ENCODE measurements at places on chromosomes 2 and 18. TPM values are rescaled to one million over a fixed set of nuclear protein-coding genes. Genes with fewer than 3 reads are reported as not detected.
A peak's percentile ranks its signal among the peaks of the same experiment; 100 is the strongest.

GRCh38 chr18:7466190-7466589 is 100.9 kb upstream of the PTPRM start:
- H3K4me1 ChIP-seq, result peaks cover 23% of the 10 kb centered on the region
- H3K27ac ChIP-seq, result no peak overlapping the region
- DNase-seq, result no peak
- no peak overlapping the region for H3K4me3 ChIP-seq
- no peaks in the 10 kb centered on the region for H3K36me3 ChIP-seq
- H3K27me3 ChIP-seq, result no peaks in the 10 kb centered on the region

LGALSL gene
- 12.2 TPM for total RNA-seq

- no peaks in the 10 kb centered on the region for H3K36me3 ChIP-seq
- H3K4me3 ChIP-seq, result no peak overlapping the region
- no peaks in the 10 kb centered on the region for H3K4me1 ChIP-seq
- no peak overlapping the region for H3K27ac ChIP-seq
Observed at GRCh38 chr2:401019-401679, 113.3 kb upstream of the ALKAL2 start.

GRCh38 chr2:145599756-145600155 is 1079.8 kb upstream of the ZEB2 start:
- no peaks in the 10 kb centered on the region for H3K4me1 ChIP-seq
- no peak overlapping the region for H3K27ac ChIP-seq
- no peaks in the 10 kb centered on the region for H3K36me3 ChIP-seq
- no peak overlapping the region for H3K4me3 ChIP-seq
- no peak for DNase-seq

GALNT14 gene
- total RNA-seq, result 1.5 TPM

DNA sequence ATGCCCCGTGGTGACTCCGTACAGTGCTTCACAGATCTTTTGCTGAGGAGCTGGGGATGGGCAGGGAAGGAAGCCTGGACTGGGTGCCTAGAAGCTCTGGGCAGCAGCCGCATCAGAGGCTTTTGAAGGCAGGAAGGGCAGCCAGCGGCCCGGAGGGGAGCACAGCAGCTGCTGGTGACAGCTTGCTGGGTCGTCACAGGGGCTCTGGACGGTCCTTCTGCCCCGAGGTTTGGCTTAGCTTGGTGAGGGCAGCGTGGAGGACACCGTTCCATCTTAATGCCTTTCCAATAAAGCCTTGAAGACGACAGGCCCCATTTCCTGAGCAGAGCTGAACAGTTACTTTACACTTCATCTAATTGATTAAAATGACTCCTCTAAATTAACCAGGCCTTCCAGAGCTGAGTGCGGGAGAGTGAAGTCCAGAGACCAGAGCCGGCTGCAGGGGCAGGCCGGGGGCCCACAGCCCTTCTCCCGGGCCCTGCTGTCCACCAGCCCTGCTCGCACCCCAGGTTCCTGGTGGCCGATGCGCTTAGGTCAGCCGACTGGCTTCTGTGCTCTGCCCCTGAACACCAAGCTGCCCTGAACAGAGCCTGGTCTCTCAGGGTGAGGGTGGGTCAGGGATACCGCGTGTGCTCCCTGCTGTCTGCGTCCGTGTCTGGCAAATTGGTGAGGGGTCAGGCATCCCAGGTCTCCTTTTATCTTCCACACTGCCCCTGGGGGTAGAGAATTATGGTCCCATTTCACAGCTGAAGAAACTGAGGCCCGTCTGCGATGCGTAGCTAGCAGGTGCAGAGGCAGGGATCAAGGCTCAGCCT is 43.5 kb downstream of the RRM2 start:
- no peak for DNase-seq
- no peaks in the 10 kb centered on the region for H3K36me3 ChIP-seq
- H3K4me3 ChIP-seq, result no peak overlapping the region
- no peak overlapping the region for H3K27ac ChIP-seq
- H3K27me3 ChIP-seq, result no peaks in the 10 kb centered on the region

DNA sequence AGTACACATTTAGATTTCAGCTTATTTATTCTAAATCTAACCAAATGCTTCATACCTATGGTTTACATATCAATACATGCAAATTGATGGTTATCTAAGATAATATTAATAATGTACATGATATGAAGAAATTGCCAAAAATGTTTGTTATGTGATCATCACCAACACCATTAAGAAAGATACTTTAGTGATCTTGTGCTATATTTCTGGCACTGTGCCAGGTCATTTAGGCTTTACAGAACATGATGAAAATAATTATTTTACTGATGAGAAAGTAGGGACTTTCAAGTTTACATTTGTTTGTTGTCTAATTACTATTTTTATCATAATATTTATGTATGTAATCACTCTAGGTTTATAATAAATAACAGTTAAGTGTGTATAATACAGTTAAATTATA is 158.3 kb downstream of the GULP1 start:
- DNase-seq, result peak; percentile 52
- H3K4me3 ChIP-seq, result no peak overlapping the region
- no peaks in the 10 kb centered on the region for H3K36me3 ChIP-seq
- no peaks in the 10 kb centered on the region for H3K27me3 ChIP-seq

EVA1A gene
- 6.9 TPM for total RNA-seq

DNA sequence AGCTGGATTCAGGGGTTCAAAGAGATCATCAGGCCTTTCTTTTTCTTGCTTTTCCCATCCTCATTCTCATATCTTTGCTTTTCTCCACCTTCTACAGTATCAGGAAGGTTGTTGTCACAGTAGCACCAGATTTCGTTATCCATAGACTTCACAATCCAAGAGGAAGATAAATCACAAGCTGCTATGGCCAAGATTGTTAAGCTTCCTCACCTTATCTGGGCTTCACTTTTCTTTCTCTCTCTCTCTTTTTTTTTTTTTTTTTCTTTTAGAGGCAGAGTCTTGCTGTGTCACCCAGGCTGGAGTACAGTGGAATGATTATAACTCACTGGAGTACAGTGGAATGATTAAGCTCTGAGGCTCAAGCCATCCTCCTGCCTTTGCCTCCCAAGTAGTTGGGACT is 93.5 kb downstream of the TTC27 start:
- H3K27me3 ChIP-seq, result no peaks in the 10 kb centered on the region
- no peak for DNase-seq
- peaks cover 2% of the 10 kb centered on the region for H3K4me1 ChIP-seq
- H3K27ac ChIP-seq, result no peak overlapping the region

GRCh38 chr2:120343433-120344105 is 2.4 kb upstream of the INHBB start:
- H3K36me3 ChIP-seq, result no peaks in the 10 kb centered on the region
- DNase-seq, result peak; percentile 86
- peaks cover 31% of the 10 kb centered on the region for H3K4me1 ChIP-seq
- H3K27me3 ChIP-seq, result peaks cover 81% of the 10 kb centered on the region

CCDC68 gene
- 0.58 TPM for total RNA-seq

DNA sequence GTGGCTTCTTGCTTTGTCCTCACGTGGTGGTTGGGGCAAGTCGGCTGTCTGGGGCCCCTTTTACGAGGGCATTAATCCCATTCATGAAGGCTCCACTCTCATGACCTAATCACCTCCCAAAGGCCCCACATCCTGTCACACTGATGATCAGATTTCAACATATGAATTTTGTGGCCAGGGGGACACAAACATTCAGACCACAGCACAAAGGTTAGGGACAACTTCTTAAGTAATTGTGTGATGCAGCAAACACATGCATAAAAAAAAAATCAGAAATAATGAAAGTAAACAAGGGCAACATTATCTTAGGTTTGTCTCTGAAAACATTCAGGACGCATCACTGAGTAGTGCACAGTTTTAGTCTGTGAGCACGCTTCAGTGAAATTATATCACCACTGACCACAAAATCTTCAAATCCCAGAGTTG is 54.2 kb upstream of the FRZB start:
- H3K27ac ChIP-seq, result no peak overlapping the region
- H3K4me1 ChIP-seq, result no peaks in the 10 kb centered on the region
- peaks cover 18% of the 10 kb centered on the region for H3K36me3 ChIP-seq
- H3K27me3 ChIP-seq, result no peaks in the 10 kb centered on the region
- no peak overlapping the region for H3K4me3 ChIP-seq

DNA sequence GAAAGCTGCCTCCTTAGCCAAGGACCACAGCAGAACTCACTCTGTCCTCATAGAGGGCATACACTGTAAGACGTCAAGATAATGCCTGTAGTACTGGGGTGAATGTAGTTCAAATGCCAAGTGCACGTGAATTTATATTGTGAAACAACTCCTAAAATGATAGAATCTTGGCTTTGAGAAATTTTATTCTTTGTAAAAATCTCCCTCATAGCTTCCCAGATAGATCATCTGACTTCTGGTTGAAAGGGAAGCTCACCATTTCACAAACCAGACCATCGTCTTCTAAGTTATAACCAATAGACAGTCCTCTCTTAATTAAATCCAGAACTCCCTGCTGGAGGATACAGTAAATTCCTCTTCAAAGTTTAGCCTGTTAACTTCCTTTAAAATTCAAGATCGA is 110.9 kb upstream of the MSTN start:
- DNase-seq, result peak; percentile 61
- no peak overlapping the region for H3K4me3 ChIP-seq
- H3K27me3 ChIP-seq, result no peaks in the 10 kb centered on the region
- H3K27ac ChIP-seq, result no peak overlapping the region
- H3K4me1 ChIP-seq, result peaks cover 5% of the 10 kb centered on the region

DNA sequence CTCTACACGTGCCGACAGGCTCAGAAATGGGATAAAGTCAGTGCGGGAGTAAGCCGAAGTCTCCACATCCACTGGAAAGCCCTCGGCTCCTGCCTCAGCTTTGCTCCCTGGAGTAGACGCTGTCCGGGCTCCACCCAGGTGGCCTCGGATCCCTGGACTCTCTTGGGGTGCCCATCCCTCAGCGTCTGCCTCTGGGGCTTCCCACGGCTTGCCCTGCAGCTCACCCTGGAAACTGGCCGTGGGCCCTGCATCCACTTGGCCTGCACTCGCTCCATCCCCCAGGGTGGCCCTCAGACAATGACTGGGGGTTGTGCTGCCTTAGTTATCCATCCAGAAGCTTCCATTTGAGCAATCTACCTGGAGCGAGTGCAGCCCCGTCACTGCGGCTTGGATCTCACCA is 36.2 kb upstream of the TAF1B start:
- DNase-seq, result no peak
- no peak overlapping the region for H3K27ac ChIP-seq
- H3K27me3 ChIP-seq, result no peaks in the 10 kb centered on the region
- H3K36me3 ChIP-seq, result no peaks in the 10 kb centered on the region

DNA sequence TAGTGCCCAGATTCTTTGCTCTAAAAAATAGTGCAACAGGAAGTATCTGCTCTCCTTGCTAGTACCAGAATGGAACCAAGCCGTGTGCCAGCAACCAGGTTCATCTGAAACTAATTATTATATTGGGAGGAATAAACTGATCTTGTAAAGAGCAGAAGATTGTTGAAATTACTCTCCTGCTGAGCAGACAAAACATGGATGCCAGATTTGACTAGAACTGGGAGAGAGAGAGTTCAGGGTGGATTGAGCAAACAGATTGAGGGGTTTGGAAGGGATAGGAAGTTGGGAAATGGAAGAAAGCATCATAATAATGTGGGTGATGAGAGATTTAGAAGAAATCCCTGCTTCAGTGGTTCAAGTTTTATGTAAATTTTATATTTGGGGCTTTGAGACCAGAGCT is 160.1 kb upstream of the RASGRP3 start:
- H3K27ac ChIP-seq, result no peak overlapping the region
- H3K27me3 ChIP-seq, result no peaks in the 10 kb centered on the region
- H3K4me3 ChIP-seq, result no peak overlapping the region
- no peak for DNase-seq
- no peaks in the 10 kb centered on the region for H3K4me1 ChIP-seq

POLE4 gene
- total RNA-seq, result 56.9 TPM

GRCh38 chr18:9240270-9240669 is 94.3 kb upstream of the TWSG1 start:
- H3K4me3 ChIP-seq, result no peak overlapping the region
- no peaks in the 10 kb centered on the region for H3K4me1 ChIP-seq
- no peaks in the 10 kb centered on the region for H3K27me3 ChIP-seq
- no peak for DNase-seq
- no peak overlapping the region for H3K27ac ChIP-seq

- no peaks in the 10 kb centered on the region for H3K27me3 ChIP-seq
- no peak overlapping the region for H3K27ac ChIP-seq
- no peaks in the 10 kb centered on the region for H3K4me1 ChIP-seq
- no peak overlapping the region for H3K4me3 ChIP-seq
Observed at GRCh38 chr2:208356846-208357574, 49.6 kb upstream of the PTH2R start.

TEX44 gene
- not detected for total RNA-seq

- no peak overlapping the region for H3K4me3 ChIP-seq
- DNase-seq, result peak; percentile 37
- H3K27me3 ChIP-seq, result no peaks in the 10 kb centered on the region
- H3K27ac ChIP-seq, result peak overlapping the region; percentile 25
- peaks cover 2% of the 10 kb centered on the region for H3K4me1 ChIP-seq
- no peaks in the 10 kb centered on the region for H3K36me3 ChIP-seq
Observed at GRCh38 chr2:62141142-62141740, 54.7 kb upstream of the B3GNT2 start.

GRCh38 chr2:196566961-196567666 is 72.4 kb upstream of the CCDC150 start:
- DNase-seq, result peak; percentile 92
- peak overlapping the region; percentile 11 for H3K27ac ChIP-seq
- H3K36me3 ChIP-seq, result no peaks in the 10 kb centered on the region
- no peak overlapping the region for H3K4me3 ChIP-seq
- H3K27me3 ChIP-seq, result no peaks in the 10 kb centered on the region

Measured in muscle of leg (tissue), 16 donors.